ENCODE measurements at places on chromosomes 6 and 20.
A peak's percentile ranks its signal among the peaks of the same experiment; 100 is the strongest.

- no peak for DNase-seq
Observed at GRCh38 chr6:150813993-150814359, 51.5 kb upstream of the MTHFD1L start.

DNA sequence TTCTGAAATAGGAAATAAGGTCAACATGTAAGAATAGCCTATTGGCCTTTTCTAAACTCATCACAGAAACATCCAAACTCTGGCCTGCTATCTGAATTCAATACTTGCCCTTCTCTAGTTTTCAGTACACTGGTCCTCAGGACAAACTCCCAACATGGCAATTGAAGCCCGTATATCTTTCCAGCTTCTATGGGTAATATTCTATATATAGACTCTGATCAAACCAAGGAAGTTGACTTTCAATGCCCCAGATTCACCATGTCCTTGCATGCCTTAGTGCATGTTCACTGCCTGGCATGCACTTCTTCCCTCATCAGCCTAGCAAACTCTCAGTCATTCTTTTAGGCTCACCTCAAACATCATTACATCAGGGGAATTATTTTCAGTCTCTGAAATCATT is 73.2 kb downstream of the RSPO3 start:
- DNase-seq: no peak

DNA sequence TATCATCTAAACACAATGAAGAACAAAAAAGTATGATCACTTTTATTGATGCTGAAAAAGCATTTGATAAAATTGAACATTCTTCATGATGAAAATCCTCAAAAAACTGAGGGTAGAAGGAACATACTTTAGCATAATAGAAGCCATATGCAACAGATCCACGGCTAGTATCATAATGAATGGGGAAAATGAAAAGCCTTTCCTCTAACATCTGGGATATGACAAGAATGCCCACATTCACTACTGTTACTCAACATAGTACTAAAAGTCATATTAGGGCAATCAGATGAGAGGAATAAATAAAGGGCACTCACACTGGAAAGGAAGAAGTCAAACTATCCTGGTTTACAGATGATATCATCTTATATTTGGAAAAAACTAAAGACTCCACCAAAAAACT is 256.6 kb downstream of the RFPL4B start:
- no peak for DNase-seq

- no peak for DNase-seq
Observed at GRCh38 chr6:7100753-7101081, 7.0 kb upstream of the RREB1 start.

DNA sequence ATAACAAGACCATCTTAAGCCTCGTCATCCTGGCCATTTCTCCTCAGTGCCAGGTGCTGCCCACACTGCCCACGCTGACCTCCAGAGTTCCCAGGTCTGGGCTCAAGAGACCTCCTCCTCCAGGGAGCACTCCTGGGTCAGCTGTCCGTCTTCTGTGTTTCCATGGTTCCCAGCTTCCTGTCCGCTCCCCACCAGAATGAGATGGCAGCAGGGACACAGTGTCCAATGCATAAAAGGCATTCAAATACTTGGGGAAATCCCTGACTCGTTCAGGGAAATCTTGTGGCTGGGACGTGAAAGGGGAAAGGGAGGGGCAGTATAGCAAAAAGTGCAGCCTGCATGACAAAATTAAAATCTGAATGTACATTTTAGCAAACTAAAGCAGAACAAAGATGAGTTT is 54.3 kb downstream of the SLC23A2 start:
- no peak for DNase-seq

DNA sequence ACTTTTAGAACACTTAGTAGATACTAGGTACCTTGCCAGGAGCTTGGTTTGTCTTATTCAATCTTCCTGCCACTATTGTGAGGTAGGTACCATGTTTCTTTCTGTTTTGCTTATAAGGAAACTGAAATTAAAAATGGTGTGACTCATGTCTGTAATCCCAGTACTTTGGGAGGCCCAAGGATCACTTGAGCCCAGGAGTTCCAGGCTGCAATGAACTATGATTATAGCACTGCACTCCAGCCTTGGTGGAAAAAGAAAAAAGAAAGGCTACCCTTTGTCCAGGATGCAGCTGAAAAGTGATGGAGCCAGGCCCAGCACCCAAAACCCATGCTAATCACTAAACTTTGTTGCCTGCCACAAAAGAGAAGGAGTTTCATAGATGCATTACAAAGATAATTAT is 34.1 kb upstream of the LAMA4 start:
- DNase-seq: no peak

DNA sequence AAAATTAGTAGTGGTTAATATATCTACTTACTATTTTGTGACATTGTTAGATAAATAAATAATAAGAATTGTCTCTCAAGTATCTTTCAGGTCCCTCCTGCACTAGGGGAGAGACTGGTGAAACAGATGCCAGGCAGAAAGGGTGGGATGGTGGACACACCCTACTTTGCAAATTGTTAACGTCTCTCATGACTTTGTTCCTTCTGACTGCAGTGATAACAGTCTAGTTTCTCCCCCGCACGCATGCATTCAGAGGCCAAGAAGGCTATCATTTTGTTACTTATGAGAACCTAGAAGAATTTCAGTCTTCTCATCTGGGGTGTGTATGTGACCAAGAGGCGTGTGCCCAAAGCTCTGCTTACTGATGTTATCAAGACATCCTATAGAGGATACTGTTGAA is 152.3 kb downstream of the EDN1 start:
- DNase-seq: no peak

GRCh38 chr20:16608277-16608650 is 35.0 kb upstream of the KIF16B start:
- DNase-seq: no peak

DNA sequence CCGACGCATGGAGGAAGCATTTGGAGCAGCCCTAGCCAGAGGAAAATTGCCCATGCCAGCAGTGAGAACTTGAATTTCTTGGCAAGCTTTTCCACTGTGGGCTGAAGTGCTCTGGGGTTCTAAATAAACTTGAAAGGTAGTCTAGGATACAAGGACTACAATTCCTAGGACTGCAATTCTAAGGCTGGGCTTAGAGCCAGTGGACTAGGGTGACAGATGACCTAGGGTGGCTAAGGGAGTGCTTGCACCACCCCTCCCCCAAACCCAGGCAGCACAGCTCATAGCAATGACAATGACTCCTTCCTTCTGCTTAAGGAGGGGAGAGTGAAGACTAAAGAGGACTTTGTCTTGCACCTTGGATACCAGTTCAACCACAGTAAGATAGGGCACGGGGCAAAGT is 122.3 kb downstream of the THBS2 start:
- no peak for DNase-seq

DNA sequence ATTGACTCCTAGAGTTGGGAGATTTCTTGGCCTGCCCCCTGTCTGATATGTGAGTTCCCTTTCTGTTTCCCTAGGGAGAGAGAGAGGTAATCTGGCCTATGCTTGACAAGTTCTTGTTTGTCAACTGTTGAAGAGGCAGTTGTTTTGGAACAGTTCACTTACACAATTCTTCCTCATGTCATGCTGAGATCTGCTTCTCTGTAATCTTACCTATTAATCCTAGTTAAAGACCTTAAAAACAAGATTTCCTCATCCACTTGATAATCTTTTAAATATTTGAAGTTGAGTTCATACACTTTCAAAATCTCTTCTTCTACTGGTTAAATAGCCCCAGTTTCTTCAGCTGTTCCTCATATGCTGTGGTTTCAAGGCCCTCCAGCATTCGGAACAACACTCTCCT is 89.9 kb downstream of the FIG4 start:
- no peak for DNase-seq

- DNase-seq: no peak
Observed at GRCh38 chr20:59153355-59153681, 10.3 kb upstream of the ZNF831 start.

GRCh38 chr6:71284785-71285184 is 3.8 kb upstream of the OGFRL1 start:
- no peak for DNase-seq

DNA sequence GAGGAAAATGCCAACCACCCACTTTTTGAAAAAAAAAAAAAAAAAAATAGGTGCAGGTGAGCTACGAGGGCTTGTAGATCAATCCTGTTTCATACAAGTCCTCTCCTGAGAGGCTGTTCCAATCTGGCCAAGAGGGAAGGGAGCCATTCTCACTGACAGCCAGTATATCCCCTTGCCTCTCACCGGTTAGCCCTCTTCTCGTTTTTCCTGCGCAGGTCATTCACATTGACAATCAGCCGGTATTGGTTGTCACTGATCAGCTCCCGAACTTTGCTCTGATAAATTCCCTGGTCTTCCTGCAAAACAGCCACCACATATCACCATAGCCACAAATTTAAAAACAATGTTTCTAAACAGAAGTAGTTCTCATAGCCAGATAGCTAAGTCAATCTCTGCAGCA is 1.4 kb downstream of the MCM3 start:
- DNase-seq: no peak

- no peak for DNase-seq
Observed at GRCh38 chr6:43910638-43911353, 140.8 kb downstream of the VEGFA start.

DNA sequence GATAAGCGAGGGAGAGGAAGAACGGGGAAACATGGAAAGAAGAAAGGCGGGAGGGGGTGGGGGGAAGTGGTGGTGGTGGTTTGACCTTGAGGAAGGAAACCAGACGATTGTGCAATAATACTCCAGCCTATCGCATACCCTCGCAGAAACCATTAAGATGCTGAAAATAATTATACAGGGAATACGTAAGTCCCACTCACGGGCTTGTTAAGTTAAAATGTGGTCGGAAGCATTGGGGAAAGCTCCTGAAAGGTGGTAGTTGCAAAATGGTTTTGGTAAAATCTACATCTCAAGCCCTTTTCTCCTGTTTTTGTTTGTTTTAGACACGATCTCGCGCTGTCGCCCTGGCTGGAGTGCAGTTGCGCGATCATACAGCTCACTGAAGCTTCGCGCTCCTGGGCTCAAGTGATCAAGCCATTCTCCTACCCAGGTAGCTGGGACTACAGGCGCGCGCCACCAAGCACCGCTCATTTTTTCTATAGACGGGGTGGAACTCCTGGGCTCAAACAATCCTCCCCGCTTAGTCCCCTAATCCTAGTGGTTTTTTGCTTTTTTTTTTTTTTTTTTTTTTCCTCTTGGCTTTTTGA is 128.9 kb upstream of the ZNF184 start:
- DNase-seq: no peak

DNA sequence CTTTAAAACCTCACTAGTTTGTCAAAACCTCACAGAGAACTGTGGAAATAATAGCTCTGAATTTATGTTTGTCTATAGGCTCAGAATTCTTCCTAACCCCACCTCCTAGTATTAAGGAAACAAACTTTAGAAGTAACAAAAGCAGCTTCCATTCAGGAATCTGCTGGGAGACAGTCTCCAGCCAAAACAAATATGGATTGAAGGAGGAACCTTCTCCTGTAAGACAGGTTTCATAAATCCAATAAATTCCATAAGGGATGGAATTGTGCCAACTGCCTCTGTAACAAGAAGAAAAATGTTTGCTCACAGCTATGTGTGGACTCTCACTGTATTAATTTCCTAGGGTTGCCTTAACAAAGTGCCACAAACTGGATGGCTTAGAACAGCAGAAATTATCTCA is 7.5 kb downstream of the SYCP2 start:
- no peak for DNase-seq

GRCh38 chr20:40636486-40636885 is 52.5 kb downstream of the MAFB start:
- no peak for DNase-seq

GRCh38 chr6:163230901-163231300 is 183.6 kb upstream of the QKI start:
- no peak for DNase-seq

GRCh38 chr6:10725044-10725443 is 2.2 kb downstream of the TMEM14C start:
- no peak for DNase-seq

DNA sequence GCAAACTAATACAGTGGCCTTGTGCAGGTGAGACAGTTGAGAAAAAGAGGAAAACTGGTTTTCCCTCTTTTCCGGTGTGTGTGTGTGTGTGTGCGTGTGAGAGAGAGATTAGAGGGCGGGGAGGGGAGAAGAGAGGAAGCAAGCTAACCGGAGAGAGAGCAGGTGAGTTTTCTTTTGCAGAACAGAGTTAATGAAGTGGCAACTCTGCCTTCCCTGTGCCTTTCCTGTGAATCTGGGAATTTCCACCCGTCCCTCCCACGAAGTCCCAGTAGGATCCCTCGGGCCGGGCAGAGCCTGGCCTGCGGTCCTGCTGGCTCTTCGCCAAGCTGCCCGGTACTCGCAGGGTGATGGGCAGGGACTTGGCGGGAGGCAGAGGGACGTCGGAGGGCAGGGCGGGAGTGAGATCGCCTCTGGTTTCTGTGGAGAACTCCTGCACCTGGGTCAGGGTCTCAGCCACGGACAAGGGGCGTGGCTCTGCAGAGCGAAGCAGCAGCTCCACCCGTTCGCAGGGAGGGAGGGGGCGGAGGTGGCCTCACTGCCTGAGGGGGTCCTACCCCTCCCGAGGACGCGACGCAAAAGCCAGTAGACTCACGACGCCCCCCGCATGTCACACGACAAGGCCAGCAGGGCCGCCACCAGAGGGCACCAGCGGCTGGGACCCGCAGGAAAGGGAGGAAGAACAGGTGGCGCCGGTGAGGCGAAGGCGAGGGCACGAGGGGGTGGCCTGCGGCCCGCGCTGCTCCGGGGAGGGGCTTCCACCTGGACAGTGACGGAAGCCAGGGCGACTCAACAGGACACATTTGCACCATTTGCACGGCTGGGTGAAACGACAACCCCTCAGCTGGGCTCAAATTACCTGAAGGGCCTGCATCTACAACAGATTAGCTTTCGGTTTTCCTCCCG is 51.2 kb upstream of the RNF182 start:
- DNase-seq: peak; percentile 52

DNA sequence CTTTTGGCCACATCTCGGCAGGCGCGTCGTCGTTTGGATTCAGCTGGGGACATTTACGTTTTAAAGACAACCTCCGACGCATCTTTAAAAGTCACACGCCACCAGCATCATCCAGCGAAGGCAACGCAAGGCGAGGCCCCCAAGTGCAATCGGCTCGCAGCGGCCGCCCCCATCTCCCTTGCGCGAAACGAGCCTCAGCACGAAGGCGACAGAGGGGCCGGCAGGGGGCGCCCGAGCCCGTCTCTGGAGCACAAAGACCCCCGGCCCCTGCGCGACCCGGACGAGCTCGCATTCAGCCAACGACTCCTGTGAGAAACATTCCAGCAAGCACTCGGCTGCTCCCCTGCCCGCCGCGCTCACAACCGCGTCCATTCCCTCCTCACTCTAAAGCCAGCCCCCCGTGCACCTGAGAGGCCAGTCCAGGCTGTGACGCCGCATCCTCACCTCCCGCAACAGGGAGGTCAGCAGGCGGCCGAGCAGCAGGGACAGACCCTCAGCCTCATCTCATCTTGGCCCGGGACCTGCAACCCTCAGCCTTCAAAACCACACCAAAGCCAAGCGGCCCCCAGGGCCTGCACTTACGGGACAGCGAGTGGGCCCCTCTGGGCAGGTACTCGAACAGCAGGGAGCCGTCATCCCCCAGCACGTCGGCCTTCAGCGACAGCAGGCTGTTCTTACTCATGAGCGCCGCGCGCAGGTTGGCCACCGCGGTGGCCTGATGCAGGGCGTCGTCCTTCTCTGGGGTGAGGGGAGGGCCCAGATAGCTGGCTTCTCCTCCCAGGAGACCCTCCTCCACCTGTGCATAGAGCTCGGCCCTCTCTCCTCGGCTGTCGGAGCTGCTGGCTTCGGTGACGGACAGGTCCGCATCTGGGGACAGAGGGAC is 35.8 kb downstream of the SLC2A4RG start:
- no peak for DNase-seq

GRCh38 chr6:124203101-124203811 is 399.6 kb downstream of the NKAIN2 start:
- DNase-seq: no peak

All from activated naive CD8-positive, alpha-beta T cell treated with anti-CD3 and anti-CD28 coated beads, Interleukin-2, amount 50 U/mL, for 16 hours (primary cell).